ENCODE measurements at places on chromosomes 7 and 10. TPM values are rescaled to one million over a fixed set of nuclear protein-coding genes. Genes with fewer than 3 reads are reported as not detected.

Gene DUSP5
- total RNA-seq, result 2.4 TPM

Gene PPP1R9A
- total RNA-seq, result 14.7 TPM

Gene RTKN2
- 3.2 TPM for total RNA-seq

Gene CYP3A4
- total RNA-seq, result not detected

Gene UTF1
- total RNA-seq, result 0.61 TPM

Gene SORCS1
- total RNA-seq, result 3.3 TPM

Gene CHST15
- total RNA-seq, result 2.4 TPM

Gene DCLRE1A
- total RNA-seq, result 2.8 TPM

Gene FIGNL1
- total RNA-seq, result 11.1 TPM

Gene GSTO2
- 2.0 TPM for total RNA-seq

Gene AMPH
- 9.4 TPM for total RNA-seq

Gene SPDYE18
- total RNA-seq, result 1.1 TPM

Gene ACTR3C
- not detected for total RNA-seq

DNA sequence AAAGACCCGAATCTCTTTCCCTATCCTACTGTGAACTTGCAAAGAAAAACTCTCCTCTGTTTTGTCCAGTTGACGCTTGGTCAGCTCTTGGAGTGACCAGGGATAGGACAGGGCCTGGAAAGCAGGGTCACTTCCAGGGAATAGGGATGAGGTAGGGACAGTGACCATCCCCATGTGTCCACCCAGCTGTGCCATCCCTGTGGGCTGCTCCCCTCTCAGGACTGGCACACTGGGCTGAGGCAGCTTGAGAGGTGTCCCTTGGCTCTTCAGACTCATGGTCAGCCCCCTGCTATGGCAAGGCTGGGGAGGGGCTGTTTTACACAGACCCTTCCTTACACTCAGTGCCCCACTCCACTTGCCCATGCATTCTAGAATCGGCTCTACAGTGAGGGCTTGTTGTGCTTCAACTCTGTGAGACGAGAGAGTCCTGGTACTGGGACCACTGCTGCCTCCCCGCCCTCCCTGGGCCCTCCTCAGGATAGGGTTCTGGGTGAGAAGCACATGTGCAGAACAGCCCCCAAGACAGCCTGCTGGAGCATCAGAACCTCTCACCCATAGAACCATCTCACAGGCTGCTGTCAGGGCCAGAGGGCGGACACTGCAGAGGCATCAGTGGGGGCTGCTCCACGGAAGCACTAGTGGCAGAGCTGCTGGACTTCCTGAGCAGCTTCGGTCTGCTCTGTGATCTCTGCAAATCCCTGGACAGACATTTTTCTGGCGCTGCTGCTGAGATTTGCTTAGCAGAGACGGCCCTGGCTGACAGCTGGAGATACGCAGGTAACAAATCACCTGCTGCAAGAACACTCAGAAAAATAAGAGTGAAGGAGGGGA is 202.8 kb upstream of the CXCL12 start:
- DNase-seq, result no peak

DNA sequence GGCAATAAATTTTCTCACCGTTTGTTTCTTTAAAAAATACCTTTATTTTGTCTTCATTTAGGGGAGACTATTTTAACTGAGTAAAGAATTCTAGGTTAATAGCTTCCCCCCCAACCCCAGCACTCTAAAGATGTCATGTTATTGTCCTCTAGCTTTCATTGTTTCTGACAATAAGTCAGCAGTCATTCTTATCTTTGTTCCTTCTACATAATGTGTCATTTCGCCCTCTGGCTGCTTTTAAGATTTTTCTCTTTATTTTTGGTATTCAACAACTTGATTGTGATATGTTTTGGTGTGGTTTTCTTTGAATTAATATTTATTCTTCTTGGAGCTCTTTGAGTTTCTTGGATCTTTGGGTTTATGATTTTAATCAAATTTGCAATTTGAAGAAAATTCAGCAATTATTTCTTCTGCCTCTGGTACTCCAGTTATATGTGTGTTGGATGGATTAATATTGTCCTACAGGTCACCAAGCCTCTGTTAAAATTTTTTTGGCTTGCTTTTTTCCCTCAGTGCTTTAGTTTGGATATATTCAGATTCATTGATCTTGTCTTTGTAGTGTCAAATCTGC is 64.6 kb upstream of the ELN start:
- no peak for DNase-seq

- no peak for DNase-seq
Measured at GRCh38 chr7:41816111-41816510, 113.2 kb upstream of the INHBA start.

GRCh38 chr10:112202561-112203241 is 19.1 kb upstream of the GPAM start:
- no peak for DNase-seq

- DNase-seq, result no peak
Measured at GRCh38 chr10:17609523-17610079, 7.6 kb downstream of the HACD1 start.

- DNase-seq, result no peak
Measured at GRCh38 chr10:47020471-47020870, 109.2 kb downstream of the PTPN20 start.

- DNase-seq, result no peak
Measured at GRCh38 chr10:130179640-130180039, 43.4 kb downstream of the GLRX3 start.

DNA sequence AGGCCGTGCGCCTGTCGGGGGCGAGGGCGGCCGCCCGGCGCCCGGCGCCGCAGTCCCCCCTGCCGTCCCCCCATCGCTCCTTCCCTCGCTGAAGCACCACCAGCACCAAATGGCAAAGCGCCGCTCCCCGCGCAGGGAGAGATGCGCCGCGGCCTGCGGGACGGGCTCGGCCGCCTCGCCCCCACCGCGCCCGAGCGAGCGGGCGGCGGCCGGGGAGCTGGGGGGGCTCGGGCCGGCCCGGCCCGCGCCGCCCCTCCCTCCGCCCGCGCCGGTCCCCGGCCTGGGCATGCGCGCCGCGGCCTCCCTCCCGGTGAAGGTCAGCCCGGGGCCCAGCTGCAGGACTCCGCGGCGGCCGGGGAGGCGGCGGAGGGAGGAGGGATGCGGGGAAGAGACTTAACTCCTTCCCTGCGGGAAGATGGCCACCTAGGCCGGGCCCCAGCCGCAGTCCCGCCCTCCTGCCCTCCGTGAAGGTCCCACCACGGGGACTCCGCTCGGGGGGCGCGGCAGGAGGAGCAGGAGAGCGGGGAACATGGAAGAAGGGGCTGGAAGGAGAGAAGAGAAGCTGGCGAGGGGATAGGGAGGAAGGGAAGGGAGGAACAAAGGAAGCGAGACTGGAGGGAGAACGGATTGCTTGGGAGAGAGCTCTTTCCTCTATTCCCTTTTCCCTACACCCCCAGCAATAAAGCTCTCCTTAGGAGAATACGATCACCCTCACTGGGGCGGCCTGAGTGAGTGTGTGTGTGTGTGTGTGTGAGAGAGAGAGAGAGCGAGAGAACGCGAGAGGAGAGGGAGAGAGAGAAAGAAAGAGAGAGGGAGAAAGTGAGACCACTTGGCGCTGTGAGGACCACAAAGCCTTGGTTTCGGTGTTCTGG is 3.4 kb upstream of the SMARCD3 start:
- DNase-seq, result peak; percentile 87

- DNase-seq, result no peak
Measured at GRCh38 chr10:28431139-28431538, 101.8 kb upstream of the WAC start.

DNA sequence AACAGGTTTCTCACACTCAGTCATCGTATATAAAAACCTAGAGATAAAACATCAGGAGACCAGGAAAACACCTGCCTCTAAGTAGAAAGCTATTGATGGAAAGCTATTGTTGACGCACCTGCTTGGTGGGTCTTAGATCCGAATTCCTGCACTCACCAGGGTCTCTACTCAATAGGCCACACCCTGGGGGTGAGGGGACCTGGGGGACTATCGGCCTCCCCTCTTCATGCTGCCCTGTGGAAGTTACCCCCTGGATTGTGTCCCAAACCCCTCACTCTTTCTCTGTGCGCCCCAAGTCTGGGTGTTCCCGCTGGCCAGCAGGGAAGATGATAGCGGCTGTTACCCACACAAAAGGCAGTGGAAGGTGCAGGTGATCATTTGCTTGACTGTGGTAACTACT is 313.0 kb downstream of the WDR37 start:
- no peak for DNase-seq

DNA sequence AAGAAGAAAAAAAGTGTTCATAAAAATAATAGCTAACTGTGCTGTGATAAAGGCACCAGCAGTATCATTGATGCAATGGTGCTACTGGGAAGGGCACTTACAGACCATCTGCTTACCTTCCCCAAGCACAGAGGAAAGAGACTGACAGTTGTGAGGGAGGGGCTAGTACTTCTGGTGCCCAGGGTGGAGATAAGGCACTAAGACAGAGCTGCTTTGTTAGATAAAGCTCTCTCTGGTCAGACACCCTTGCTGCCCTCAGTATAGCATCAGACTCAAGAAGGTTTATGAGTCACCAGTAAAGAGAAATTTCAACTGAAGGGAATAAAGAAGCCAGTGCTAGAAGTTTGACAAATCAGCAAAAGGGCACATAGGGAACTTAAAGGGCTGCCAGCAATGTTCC is 325.6 kb downstream of the HPSE2 start:
- no peak for DNase-seq

DNA sequence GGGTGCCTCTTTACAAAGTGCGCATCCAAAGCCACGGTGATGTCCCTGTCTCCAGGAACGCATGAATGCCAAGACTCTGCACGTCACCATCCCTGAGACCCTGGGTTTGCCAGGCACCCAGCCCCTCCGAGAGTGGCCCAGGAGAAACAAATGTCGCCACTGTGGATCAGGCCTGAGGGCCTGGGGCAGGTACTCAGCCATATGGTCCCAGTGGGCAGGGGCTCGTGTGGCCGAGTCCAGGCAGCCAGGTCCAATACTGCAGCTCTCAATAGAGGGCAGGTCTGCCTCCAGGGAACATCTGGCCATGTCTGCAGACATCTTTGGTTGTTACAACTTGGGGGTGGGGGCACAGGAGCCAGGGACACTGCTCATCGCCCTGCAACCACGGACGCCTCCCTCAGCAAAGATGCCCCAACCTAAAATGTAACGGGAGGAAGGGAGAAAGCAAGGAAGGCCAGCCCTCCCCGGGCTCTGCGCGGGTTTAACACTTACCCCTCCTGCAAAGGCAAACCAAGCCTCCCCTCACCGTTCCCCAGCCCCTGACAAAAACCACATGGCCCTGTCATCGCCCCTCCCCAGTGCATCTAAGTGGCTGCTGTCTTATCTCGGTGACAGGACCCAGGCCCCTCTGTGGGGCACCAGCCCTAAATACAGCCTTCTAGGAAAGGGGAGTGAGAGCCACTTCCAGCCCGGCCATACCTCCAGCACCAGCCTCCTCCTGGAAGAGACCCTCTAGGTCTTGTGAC is 10.3 kb upstream of the PAPOLB start:
- DNase-seq, result no peak

DNA sequence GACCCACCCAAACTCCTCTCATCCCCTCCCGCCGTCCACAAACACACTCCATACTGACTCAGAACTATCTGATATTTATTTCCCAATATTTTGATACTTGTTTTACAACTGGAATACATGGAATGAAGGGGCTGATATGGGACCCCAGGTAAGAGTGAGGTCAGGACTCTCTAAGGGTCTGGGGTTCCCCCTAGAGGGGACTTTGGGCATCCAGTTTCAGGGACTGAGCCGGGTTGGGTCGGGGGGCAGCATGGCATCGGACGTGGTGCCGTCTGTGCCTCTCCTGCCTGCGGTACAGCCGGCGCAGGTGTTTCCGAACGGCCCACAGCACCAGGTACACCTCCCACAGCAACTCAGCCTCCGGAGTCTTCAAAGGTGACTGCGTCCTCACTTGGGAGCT is 7.5 kb downstream of the SPACDR start:
- DNase-seq, result no peak

DNA sequence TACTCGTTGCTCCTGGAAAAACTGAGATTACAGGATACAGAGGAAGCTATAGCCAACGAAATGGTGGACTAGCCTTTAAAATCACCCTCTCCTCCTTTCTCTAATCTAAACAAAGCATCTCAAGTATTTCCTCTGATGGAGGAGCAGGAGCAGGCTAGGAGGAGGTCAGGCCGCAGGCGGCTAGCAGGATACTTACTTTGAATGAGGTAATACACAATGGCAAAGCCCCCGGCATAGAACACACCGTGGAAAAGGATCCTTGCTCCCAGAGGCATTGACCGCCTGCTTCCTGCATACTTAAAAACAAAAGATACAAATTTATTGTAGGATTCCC is 64.4 kb downstream of the STK17A start:
- DNase-seq, result peak; percentile 47
